Stimulated activated CD4-positive, alpha-beta T cell treated with anti-CD3 and anti-CD28 coated beads, Interleukin-12 subunit alpha, Interleukin-12 subunit beta, amount 100 ng/mL, for 4 hours (primary cell): ENCODE measurements at places on chromosomes 5 and 9.

DNA sequence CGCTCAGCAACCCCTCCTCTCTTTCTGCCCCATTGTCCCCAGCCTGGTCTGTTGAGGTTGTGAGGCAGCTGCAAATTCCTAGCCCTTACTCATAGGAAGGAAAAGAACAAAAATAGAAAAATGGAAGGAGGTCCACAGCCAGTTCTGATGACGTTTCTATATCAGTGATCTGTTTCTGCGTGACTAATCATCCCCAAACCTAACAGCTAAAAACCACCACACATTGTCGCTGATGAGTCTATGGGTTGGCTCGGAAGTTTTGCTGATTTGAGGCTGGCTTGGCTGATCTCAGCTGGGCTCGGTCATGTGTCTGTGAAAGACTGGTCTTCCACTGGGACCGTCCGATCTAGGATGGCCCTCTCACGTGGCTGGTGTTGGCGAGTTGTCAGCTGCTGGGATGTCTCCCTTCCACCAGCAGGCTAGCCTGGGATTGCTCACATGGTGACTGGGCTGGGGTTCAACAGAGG is 200.6 kb upstream of the ZNF618 start:
- no peak for DNase-seq

GRCh38 chr5:181042036-181042713 is 2.1 kb downstream of the BTNL9 start:
- no peak for DNase-seq

DNA sequence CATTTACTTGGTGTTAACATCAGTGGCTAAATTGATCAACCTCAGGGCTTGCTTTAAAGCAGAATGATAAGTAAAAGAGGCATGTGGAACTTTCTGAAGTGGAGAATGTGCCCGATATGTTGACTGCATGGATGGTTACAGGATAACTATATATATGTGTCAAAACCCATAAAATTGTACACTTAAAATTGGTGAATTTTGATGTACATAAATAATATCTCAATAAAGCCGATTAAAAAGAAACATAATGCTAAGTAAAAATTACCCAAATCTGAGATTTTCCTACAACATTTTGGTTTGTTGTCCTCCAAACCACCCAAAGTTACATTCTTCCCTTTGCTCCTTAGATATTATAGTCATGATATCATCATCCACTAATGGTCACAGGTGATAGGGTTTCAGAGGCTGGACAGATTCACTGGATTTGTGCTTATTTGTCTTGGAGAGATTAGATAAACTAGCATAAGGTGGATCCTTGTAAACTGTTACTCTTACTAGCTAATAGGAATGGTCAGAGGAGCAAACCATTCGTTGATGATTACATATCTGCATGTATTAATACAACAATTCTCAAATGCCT is 119.7 kb upstream of the RPS23 start:
- DNase-seq = no peak

DNA sequence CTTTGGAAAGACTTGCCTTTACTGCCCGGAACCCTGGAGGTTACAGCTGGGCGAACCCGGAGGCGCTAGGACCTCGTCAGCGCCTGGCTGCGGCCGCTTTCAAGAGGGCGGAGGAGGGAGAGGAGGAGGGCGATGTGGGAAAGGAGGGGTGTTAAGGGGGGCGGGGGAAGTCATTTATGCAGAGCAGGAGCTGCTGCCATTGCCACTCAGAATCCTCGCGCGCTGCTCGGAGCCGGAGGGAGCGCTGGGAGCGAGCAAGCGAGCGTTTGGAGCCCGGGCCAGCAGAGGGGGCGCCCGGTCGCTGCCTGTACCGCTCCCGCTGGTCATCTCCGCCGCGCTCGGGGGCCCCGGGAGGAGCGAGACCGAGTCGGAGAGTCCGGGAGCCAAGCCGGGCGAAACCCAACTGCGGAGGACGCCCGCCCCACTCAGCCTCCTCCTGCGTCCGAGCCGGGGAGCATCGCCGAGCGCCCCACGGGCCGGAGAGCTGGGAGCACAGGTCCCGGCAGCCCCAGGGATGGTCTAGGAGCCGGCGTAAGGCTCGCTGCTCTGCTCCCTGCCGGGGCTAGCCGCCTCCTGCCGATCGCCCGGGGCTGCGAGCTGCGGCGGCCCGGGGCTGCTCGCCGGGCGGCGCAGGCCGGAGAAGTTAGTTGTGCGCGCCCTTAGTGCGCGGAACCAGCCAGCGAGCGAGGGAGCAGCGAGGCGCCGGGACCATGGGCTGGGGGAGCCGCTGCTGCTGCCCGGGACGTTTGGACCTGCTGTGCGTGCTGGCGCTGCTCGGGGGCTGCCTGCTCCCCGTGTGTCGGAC is at the start of gene PCSK5:
Gene PCSK5 (plus strand): TSS at position 202 of the 805 bp plus-strand sequence. CDS start 509 bp downstream, at position 711.
- peak; percentile 76 for DNase-seq

DNA sequence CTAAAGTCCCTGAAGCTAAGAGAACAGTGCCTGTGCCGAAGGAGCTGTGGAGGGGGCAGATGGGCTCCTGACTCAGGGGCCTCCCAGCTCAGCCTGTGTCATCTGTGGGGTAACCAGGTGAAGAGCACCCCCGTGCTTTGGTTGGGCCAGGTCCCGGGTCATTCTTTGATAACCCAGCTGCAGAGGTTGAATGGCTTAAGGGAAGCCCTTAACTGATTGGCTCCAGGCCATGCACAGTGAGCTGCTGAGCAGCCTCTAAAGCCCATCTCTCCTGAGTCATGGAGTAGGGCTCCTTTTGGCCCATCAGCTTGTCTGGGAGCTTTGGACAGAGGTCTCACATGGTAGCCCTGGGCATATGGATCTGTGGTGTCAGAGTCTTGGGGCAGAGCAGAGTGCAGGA is 28.7 kb downstream of the COL27A1 start:
- no peak for DNase-seq
